ENCODE measurements at places on chromosomes 2 and 18.

DNA sequence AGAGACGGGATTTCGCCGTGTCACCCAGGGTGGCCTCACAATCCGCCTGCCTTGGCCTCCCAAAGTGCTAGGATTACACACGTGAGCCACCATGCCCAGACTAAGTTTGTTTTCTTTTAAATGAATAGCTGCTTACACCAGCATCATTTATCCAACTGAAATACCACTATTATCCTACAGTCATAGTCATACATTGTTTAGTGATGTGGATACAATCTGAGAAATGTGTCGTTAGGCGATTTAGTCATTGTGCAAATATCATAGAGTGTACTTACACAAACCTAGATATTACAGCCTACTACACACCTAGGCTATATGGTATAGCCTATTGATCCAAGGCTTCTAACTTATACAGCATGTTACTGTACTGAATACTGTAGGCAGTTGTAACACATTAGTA is 10.3 kb downstream of the ZC3H15 start:
- ATAC-seq = no peak

DNA sequence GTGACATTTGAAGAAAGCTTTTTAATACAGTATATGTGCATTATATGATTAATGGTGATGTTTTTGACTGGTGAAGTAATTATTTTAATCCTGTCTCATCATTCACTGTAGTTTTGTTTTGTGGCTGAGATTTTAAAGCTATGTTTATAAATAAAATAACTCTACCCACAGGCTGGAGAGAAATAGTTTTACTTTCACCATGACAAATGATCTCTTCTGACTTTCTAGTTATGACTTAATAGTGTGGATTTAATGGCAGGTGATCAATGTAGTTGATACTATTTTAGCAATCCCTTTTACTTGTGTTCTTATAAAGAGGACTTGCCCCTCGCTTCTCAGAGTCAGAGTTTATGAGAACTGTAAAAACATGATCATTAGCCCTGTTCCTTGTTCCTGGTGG is 289.5 kb upstream of the SIX3 start:
- ATAC-seq = no peak

DNA sequence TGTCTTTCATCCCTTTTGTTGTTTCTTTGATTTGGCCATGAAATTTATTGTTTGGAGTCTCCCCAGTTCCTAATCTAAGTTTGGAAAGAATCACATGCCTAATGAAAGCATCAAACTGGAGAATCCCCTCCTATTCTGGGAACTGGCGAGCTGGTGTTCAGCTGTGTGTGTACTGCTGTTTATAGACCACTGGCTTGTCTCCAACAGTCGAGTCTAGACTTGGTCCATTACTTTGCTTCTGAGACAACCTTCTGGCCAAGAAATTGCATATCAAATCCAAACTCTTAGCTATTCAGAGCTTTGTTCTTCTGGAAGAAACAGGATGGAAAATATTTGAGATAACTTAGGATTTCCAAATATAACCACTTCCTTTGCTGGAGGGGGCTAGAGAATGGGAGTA is 111.5 kb upstream of the THSD7B start:
- ATAC-seq = no peak

DNA sequence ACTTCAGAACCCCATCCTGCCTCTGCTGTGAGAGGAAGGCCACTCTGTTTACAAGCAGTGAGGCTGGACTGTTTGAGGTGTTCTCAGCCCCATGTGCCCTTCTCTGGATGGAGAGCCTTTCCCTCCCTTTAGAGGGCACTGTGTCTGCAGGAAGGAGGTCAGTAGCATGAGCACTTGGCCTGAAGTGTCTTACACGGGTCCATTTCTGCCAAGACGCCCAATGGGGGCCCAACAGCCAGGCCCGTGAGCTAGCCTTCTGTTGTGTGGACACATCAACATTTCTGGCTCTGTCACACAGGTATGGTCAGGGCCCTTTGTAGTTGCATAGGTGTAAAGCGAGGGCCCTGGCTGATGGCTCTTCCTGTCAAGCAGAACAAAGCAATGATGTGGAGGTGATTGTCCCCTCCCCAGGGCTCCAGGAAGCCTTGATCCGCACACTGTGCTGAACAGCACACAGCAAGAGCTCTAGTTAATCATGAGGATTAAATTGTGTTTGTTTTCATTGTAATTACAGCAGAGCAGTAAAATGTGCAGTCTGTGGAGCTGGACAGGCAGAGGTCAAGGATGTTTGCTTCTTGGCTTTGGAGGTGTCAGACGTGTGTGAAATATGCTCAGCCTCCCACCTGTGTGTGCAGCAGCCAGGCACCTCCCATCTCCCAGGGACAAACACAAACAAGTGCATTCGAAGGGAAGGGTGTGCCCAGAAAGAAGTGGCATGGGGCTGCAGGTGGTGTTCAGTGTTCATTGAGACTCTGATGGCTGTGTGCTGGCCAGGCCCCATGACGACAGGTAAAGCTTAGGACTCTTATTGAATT is 132.1 kb downstream of the SH3RF3 start:
- ATAC-seq = no peak

- no peak for ATAC-seq
Observed at GRCh38 chr2:177221534-177221933, 8.9 kb downstream of the HNRNPA3 start.

DNA sequence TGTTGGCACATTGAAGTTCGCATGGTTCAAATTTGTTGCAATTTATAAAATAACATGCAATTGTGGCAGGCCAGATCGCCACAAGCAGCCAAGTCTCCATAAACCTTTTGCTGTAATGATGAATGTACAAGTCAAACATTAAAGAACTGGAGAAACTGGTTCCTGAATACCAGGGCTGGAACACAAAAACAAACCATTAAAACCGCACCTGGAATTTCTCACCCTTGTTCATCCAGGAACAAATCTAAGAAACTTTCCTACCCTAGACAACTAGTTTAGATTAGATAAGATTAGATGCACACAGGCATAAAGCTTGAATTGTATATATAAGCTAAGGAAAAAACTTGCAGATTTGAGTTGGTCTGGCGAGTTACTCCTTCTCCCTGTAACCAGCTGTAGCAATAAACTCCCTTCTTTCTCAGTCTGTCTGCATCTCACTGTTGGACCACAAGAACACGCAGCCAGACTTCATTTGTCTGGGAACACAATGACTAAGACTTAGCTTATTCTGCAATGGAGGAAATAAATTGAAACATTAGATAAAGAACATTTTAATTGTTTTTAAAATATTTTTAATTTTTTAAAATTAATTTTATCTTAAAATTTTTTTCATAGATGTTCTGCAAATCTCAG is 1835.5 kb upstream of the LRRTM1 start:
- no peak for ATAC-seq

DNA sequence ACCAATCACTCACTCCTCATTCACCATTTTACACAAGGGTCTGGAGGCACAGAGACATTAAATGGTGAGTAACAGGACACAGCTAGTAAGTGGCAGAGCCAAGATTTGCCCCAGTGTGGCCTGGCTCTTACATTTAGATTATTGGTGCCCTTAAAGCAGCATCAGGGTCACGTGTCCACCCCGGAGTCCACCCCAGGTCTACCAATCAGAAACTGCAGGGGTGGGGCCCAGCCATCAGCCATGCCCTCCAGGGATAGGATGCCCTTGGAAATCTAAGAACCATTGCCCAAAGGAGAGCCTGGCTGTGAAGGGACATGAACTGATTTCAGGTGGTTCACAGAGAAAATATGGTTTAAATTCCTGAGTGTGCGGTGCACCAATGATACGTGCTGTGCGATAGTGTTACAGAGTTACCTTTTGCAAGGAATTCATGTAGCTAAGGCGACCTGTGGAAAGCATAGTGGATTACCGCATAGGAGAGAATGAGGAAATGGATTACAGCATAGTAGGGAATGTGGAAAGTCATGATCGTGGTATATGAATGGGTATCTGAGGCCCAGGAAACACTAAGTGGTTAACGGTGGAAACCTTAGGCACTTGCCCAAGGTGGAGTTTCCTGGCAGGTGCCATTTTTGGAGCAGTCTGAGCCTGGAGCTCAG is 17.8 kb downstream of the IGFBP5 start:
- no peak for ATAC-seq

DNA sequence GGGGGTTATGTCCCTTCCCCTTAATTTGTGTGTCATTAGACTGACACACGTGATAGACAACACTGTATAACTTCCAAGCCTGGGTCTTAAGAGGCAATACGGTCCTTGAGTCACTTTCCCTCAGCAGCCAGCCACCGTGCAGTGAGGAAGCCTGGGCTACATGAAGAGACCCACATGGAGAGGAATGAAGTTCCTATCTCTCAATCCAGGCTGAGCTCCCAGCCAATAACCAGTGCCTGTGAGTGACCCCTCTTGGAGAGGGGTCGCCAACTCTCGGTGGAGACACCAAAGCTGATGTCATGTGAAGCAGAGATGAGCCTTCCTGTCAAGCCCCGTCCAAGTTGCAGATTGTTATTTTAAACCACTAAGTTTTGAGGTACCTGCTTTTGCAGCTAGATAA is 5.7 kb upstream of the WDSUB1 start:
- no peak for ATAC-seq

- no peak for ATAC-seq
Observed at GRCh38 chr2:159608723-159609308, 7.5 kb downstream of the BAZ2B start.

DNA sequence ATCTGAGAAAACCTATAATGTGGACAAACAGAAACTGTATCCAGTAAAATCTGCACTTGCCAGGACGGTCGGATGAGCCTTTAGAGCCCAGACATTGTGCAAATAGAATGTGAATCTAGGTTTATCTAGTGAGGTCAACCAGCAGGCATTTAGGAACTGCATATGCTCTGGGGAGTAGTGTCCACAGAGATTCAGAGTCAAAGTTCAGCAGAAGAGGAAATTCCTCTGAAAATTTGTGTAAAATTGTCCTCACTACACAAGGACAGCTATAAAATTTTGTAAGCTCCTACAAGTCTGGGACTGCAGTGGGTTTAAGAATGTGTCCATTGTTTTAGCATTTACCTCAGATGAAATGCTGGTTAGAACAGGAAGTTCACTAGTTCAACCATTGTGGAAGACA is 9.8 kb upstream of the NDUFV2 start:
- no peak for ATAC-seq

Data from stimulated activated memory B cell treated with anti-CD40 and anti-IgM and Interleukin-4, amounts not matched to agents 10 μg/mL and 1 μg/mL and 100 μg/mL, for 72 hours (primary cell).